ENCODE measurements at places on chromosomes 6 and 20.

DNA sequence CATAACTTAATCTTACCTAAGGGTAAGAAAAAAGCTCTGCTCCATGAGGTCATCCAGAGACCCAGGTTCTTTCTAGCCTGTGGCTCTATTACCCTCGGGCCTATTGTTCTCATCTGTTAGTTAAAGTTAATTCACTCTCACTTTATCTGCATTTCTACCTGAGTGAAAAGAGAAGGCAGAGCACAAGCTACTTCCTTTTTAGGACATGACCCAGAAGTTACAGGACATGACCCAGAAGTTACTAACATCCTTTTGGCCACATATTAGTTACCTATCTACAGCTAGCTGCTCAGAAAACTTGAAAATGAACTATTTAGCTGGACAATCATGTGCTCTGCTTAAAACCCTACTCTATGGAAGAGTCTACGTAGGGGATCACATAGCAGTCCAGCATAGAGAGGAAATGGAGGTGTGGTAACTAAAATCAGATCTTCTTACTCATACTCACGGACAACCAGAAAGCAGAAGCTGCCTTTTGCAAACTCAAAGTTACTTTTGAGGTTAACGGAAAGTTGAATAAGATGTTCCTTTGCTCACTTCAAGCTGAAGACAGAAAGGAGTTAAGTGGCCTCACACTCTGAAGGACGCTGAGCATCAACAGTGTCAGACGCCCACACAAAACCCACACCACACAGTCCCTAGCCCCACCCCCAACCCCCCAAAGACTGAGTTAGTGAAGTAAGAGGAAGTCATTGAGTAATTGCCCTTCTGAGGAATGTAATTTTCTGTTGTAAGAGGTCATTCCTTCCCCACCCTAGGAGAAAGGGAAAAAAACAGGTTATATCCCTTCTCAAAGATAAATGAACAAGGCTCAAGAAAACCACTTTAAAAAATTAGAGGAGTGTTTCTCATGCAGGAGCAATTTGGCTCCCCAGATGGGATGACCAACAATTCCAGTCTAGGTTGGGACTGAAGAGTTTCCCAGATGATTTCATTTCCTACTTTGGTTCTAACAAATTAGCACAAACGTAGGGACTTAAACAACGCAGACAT is 45.9 kb upstream of the TAB2 start:
- DNase-seq: peak; percentile 74

- no peak for DNase-seq
These were observed 44.4 kb downstream of the ANKRD60 start for GRCh38 chr20:58184063-58184462.

- no peak for DNase-seq
These were observed 72.6 kb upstream of the THBS2 start for GRCh38 chr6:169326067-169326799.

DNA sequence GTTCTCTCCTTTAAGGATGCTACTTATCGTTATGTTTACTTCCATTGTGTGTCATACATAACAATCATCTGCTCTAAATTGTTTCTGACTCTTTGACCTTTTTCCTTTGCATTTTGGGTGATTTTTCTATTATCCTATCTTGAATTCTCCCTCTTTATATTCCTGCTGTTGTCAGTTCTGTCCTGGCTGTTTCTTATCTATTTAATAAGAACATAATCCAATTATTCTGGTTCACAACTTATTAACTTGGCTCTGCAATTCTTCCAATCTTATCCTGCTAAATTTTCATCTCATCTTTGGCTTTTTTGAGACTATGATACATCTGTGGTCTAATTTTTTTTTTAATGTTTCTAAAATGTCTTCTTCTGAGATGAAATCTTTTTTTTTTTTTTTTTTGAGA is 54.7 kb upstream of the TOX2 start:
- DNase-seq: no peak

GRCh38 chr20:49380337-49380780 is 102.1 kb downstream of the KCNB1 start:
- DNase-seq: no peak

GRCh38 chr6:159633196-159633595 is 59.8 kb downstream of the SOD2 start:
- DNase-seq: no peak

Data from stimulated activated CD4-positive, alpha-beta T cell treated with anti-CD3 and anti-CD28 coated beads, Interleukin-1b, Interleukin-23, amount 100 ng/mL, for 48 hours (primary cell).